H1 (cell line): ENCODE measurements at places on chromosomes 7 and 10.

- DNase-seq: no peak
- H3K4me3 ChIP-seq: no peak overlapping the region
- H3K4me1 ChIP-seq: no peaks in the 10 kb centered on the region
These were observed 74.3 kb upstream of the DKK1 start for GRCh38 chr10:52239771-52240170.

GRCh38 chr10:11161096-11161495 is 143.4 kb downstream of the CELF2 start:
- H3K36me3 ChIP-seq: no peaks in the 10 kb centered on the region
- H3K4me1 ChIP-seq: peaks cover 3% of the 10 kb centered on the region
- no peak for DNase-seq
- no peak overlapping the region for H3K4me3 ChIP-seq
- H3K27ac ChIP-seq: no peak overlapping the region
- H3K27me3 ChIP-seq: no peaks in the 10 kb centered on the region

DNA sequence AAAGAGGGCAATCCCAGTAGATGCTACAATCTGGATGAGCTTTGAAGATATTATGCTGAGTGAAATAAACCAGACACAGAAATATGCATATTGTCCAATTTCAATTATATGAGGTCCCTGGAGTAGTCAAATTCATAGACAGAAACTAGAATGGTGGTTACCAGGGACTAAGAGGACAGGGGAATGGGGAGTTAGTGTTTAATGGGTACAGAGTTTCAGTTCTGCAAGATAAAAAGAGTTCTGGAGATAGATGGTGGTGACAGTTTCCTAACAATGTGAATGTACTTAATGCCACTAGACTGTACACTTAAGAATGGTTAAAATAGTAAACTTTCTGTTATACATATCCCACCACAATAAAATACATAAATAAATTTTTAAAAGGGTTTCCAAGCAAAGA is 236.6 kb downstream of the ELMO1 start:
- H3K4me1 ChIP-seq: peaks cover 9% of the 10 kb centered on the region; the same call in 1 of the 2 replicates
- H3K27ac ChIP-seq: no peak overlapping the region
- H3K4me3 ChIP-seq: no peak overlapping the region
- no peaks in the 10 kb centered on the region for H3K27me3 ChIP-seq
- DNase-seq: no peak
- no peaks in the 10 kb centered on the region for H3K36me3 ChIP-seq

- no peak overlapping the region for H3K27ac ChIP-seq
- no peaks in the 10 kb centered on the region for H3K27me3 ChIP-seq
- H3K4me3 ChIP-seq: no peak overlapping the region
- H3K36me3 ChIP-seq: no peaks in the 10 kb centered on the region
- no peaks in the 10 kb centered on the region for H3K4me1 ChIP-seq
- DNase-seq: no peak
These were observed 277.6 kb downstream of the SFMBT2 start for GRCh38 chr10:7133278-7133677.

DNA sequence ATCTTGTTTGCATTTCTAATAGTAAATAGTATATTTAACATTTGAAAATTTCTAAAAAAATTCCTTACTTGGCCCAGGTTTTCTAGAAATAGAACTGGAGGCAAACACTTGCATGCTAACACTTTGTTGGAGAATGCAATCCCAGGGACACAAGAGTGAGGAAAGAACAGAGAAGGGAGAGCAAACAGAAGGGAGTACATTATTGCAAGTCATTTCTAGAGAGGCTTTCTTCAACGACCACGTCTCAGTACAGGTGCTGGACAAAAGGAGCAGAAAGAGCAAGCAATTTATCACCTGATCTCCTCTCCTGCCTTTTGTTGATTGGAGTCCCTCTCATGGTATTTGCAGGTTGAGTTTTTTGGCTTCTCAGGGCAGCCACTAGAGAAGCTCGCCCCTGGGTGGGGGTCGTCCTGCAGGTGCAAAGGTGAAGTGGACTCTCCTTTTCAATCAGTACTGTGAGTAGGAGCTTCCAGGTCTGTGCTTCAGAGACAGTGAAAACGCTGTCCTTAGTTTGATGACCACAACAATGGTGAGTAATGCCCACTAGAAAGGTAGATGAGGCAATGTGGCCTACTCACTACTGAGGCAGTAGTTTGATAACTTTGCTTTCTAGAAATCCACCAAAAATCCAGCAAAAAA is 5.2 kb downstream of the CPED1 start:
- H3K27ac ChIP-seq: no peak overlapping the region
- no peaks in the 10 kb centered on the region for H3K36me3 ChIP-seq
- no peak overlapping the region for H3K4me3 ChIP-seq
- no peaks in the 10 kb centered on the region for H3K27me3 ChIP-seq

- no peaks in the 10 kb centered on the region; the same call in 1 of the 2 replicates for H3K4me1 ChIP-seq
- H3K27me3 ChIP-seq: no peaks in the 10 kb centered on the region
- peaks cover 11% of the 10 kb centered on the region; the same call in 1 of the 2 replicates for H3K36me3 ChIP-seq
- no peak overlapping the region for H3K27ac ChIP-seq
These were observed 863 bp downstream of the CCNY start for GRCh38 chr10:35336921-35337823.

DNA sequence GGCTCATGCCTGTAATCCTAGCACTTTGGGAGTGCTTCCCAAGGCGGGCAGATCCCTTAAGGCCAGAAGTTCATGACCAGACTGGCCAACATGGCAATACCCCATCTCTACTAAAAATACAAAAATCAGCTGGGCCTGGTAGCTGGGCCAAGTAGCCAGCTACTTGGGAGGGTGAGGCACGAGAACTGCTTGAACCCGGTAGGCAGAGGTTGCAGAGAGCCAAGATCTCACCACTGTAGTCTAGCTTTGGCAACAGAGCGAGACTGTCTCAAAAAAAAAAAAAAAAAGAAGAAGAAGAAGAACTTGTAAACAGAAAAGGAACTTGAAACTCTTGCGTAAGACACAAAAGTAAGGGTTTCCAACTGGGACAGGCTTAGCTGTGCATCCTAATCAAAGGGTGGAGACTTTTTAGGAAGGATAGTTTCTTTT is 5.6 kb upstream of the IFIT2 start:
- H3K4me3 ChIP-seq: no peak overlapping the region
- DNase-seq: no peak
- H3K36me3 ChIP-seq: no peaks in the 10 kb centered on the region
- H3K4me1 ChIP-seq: no peaks in the 10 kb centered on the region
- no peaks in the 10 kb centered on the region for H3K27me3 ChIP-seq

GRCh38 chr10:111323389-111323966 is 246.6 kb downstream of the ADRA2A start:
- H3K36me3 ChIP-seq: no peaks in the 10 kb centered on the region
- no peak for DNase-seq
- H3K27me3 ChIP-seq: no peaks in the 10 kb centered on the region
- H3K4me1 ChIP-seq: no peaks in the 10 kb centered on the region

DNA sequence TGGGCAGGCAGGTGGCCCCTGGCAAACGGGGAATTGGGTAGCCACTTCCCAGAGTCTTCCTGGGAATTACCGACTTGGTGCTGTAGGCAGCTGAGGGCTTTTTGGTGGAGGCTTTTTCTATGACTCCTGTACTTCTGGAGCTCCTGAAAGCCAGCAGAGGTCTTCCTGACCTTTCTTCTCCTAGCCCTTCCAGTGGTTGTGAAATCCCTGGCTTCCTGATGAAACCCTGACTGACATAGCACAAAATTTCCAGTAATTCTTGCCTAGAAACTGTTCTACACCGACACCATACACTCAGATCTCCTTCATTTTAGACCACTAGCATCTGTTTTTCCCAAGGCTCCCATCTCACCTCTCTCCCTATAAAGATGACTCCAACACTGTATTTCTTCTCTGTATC is 120.2 kb downstream of the STRA8 start:
- no peaks in the 10 kb centered on the region for H3K4me1 ChIP-seq
- H3K27me3 ChIP-seq: no peaks in the 10 kb centered on the region
- H3K27ac ChIP-seq: no peak overlapping the region
- DNase-seq: no peak
- H3K4me3 ChIP-seq: no peak overlapping the region
- H3K36me3 ChIP-seq: no peaks in the 10 kb centered on the region

DNA sequence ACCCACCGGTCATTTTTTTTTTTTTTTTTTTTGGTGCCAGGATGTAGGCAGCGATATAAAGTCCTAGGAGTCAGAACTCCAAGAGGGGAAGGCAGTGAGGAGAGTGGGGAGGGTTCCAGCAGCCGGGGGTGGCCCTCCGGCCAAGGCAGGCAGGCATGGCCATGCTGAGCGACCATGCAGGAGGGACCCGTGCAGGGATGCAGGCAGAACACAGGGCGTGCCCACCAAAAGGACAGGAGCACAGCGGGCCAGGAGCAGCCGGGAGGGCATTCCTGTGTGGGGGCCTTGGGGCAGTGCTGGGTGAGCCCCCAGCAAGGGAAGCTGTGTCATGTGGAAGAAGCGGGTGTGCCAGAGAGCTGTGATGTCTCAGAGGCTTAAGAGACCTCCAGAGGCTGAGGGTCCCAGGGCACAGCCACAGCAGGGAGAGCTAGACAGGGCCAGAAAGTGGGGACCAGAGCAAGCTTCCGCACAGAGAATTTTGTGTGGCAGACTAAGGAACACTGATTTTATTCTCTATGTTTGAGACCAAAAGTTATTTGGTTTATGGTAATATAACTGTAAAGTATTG is 5.7 kb downstream of the ZFAND2A start:
- no peak for DNase-seq
- no peaks in the 10 kb centered on the region for H3K27me3 ChIP-seq
- no peak overlapping the region for H3K27ac ChIP-seq

DNA sequence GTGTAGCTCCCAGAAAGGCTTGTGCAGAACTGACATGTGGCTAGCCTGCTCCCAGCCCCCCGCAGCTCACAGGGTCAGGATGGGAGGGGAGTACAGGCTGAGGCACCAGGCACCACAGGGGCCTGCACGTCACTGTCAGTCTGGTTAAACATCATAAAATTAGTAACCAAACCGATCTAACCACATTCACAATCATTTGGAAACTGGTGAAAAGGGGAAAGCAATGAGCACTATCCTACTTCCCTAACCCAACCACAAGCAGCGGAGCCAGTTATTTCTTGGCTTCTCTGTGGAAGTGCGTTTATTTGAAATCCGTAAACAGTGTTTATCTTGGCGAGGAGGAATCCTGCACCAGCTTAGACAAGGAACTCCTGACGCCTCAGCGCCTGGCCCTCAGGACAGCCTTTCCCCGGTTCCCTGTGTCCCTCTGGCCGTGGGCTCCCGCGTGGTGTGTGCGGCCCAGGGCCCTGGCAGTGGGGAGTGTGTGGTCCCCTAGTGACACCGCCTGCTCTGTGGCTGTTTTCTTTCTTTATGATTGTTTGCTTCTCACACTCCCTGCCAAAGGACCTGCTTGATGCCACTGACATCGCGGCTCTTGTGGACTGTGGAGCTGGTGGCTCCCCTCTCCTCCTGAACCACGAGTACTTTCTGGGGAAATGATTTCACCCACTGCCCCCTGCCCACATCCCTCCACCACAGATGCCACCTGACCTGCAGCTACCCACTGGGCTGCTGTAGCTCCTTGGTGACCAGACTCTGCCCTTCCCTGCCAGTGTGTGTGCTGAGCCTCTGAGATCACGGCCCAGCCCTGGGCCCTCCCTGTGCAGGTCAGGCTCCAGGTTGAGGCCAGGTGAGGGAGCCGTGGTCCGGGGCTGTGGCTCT is 38.0 kb downstream of the INPP5A start:
- DNase-seq: no peak
- H3K27me3 ChIP-seq: no peaks in the 10 kb centered on the region
- H3K36me3 ChIP-seq: no peaks in the 10 kb centered on the region
- H3K27ac ChIP-seq: no peak overlapping the region
- H3K4me1 ChIP-seq: peaks cover 7% of the 10 kb centered on the region

GRCh38 chr7:106779877-106780276 is 85.2 kb upstream of the PIK3CG start:
- H3K27ac ChIP-seq: no peak overlapping the region
- H3K4me1 ChIP-seq: peaks cover 3% of the 10 kb centered on the region; the same call in 1 of the 2 replicates
- H3K4me3 ChIP-seq: no peak overlapping the region
- DNase-seq: no peak
- no peaks in the 10 kb centered on the region for H3K27me3 ChIP-seq
- H3K36me3 ChIP-seq: no peaks in the 10 kb centered on the region; the same call in 1 of the 2 replicates
